Fibroblast of skin of scalp (primary cell): ENCODE measurements at places on chromosomes 12 and 14.

DNA sequence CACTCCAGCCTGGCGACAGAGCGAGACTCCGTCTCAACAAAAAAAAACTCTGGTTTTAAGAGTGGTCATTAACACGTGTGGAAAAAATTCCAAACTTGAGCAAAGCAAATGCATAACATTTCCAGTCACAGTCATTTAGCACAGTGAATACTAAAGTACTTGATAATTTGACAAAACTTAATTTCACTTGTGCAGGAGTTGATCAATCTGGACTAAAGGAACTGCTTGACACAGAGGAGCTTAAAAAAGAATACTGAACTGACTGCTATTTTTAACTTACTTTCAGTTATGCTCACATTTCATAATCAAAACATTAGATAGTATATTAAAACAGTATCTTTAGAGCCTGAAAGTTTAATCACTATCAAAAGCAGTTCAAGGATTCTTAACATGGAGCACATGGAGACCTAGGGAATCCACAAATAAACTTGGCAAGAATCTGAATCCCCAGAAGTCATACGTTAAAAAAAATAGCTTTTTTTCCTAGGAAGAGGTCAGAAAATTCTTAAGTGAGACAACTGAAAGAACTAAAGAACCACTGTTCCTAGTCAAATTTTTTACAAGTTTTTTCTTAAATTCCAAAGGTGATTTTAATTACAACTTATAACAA, 7.4 kb downstream of the UBE2N start:
- peak; percentile 29 for DNase-seq

DNA sequence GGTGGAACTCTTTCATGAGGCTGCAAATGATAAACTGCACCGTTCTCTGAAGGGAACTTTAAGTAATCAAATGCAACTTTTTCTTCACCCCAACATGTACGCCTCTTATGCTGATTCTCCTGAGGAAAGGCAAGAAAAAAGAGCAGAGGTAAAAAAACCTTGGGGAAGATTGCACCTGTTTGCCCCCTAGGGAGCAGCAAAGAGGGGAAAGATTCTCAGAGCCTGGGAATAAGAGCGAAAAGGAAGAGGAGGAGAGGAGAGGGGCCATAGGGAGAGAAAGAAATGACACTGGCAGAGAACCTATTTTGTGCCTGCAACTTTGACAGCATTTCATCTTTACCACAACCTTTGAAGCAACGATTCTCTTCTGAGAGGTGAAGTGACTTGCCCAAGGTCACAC, 254.6 kb downstream of the KSR2 start:
- DNase-seq = no peak

DNA sequence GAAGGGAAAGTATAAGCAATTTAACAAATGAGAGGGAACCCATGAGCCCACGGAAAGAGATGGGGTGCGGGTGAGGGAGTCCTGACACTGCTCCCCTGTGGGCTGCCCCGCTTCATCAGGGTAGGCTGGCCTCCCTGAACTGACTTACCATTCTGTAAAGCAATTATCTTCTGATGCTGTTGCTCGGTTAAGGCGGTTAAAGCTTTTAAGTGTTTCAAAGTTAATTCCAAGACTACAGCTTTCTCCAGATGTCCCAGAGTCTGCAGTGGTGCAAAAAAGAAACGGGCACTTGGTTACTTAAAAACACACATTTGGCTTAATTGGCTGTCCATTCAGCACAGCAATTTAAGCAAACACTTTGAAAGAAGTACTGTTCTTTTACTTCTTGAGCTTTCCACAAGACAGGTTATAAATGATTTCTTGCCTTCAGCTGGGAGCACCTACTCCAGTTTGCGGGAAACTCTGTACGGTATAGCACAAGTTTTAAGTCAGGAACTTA, 1.3 kb downstream of the BHLHE41 start:
- DNase-seq = no peak

GRCh38 chr12:108017472-108018057, 111.5 kb upstream of the WSCD2 start:
- no peak for DNase-seq

- no peak for DNase-seq
Observed at GRCh38 chr14:102370305-102370809, 7.6 kb downstream of the TECPR2 start.

DNA sequence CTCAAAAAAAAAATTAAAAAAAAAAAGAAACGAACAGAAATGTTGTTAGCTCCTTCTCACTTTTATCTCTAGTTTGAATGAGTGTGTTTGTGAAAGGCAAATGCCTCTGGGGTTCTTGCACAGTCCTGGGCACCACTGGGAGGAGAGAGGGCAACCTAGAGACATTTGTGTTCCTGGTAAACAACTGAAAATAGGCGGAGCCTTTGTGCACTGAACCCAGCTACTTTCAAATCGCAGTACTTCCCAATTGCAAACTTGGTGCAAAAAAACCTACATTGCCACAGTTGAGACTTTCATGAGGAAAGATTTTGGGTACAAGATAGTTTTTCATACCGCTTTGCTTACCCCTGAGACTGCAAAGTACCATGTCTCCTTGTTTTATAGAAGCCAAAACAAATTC, 430.0 kb downstream of the ZFP36L1 start:
- no peak for DNase-seq

GRCh38 chr12:132631666-132632065, 13.1 kb downstream of the P2RX2 start:
- no peak for DNase-seq

DNA sequence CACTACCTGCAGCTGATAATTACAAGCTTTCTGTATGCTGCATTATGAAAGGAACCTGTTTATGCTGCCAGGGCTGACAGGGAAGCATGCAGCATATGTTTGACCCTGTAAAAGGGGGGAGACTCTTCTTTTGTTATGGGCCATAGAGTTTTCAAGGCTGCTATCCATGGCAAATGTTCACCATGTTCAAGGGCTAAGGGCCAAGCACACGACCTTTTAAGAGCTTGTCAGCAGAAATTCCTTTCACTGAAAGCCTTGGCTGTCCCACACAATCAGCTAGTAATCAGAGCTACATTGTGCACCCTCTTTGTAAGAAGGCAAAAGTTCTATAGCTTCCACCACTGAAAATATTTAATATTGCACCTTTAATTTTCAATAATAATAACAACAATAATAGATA, 74.2 kb upstream of the MBIP start:
- no peak for DNase-seq

- DNase-seq = peak; percentile 63
Observed at GRCh38 chr12:77995436-77996167, 164.9 kb downstream of the NAV3 start.

GRCh38 chr12:111413442-111414086, 7.8 kb downstream of the SH2B3 start:
- DNase-seq = no peak

GRCh38 chr14:89616852-89617341, 199.9 kb upstream of the FOXN3 start:
- peak; percentile 31 for DNase-seq

- DNase-seq = no peak
Observed at GRCh38 chr12:90281154-90281868, 572.7 kb upstream of the ATP2B1 start.

DNA sequence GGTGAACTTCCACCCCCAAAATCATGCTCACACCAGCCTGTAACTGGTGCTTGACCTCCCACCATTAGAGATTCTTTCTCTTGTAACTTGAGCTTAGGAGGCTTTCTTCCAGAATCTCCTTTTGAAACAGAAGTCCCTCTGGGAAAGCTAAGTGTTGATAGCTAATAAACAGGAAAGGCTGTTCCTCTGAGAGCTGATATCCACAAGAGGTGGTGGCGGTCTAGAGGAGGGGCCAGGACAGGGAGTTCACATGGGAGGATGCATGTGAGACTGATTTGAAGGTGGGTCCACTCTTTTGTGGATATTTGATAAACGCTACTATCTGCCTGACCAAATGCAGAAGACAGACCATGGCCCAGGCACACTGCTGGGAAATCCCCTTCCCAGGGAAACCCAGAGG, 10.2 kb upstream of the PRMT8 start:
- no peak for DNase-seq
